ENCODE measurements at places on chromosomes 5 and 9. TPM values are rescaled to one million over a fixed set of nuclear protein-coding genes. Genes with fewer than 3 reads are reported as not detected.
A peak's percentile ranks its signal among the peaks of the same experiment; 100 is the strongest.

- no peak for DNase-seq
Observed at GRCh38 chr9:98271479-98271878, 16.0 kb upstream of the TBC1D2 start.

DNA sequence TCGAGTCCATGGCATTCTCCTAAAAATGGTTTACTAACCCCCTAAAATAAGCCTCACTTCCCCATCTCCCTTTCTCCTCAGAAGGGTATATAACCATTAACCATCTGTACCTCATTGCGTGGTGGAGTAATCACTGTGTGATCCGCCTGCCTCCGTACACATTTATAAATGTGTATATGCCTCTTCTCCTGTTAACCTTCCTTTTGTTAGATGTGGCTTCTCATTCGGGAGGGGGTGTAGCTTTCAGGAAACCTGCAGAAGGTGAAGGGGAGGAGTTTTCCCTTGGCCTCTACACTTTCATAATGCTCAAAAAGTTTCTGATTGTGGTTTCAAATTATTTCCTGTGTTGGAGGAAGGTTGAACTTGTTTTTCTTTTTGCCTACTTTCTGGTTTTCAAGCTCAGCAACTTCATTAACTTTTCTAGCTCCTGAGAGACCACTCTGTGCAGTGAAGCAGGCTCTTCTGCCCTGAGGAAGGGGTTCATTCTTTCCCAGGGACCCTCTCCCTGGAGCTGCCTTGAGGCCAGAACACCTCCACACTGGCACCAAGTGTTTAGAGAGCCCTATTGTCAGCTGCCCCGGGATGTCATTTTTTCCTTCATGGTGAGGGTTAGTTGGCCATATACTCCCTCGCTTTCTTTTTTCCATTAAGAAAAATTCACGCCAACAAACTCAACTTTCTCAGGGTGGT is 46.9 kb downstream of the RASGRF2 start:
- no peak for DNase-seq

GRCh38 chr5:74251141-74252035 is 389.1 kb downstream of the ENC1 start:
- peak; percentile 62 for DNase-seq

GRCh38 chr5:164748861-164749260 is 1243.4 kb downstream of the MAT2B start:
- no peak for DNase-seq

Gene PRDM9
- total RNA-seq = not detected

Gene HNRNPA0
- total RNA-seq = 27.0 TPM

DNA sequence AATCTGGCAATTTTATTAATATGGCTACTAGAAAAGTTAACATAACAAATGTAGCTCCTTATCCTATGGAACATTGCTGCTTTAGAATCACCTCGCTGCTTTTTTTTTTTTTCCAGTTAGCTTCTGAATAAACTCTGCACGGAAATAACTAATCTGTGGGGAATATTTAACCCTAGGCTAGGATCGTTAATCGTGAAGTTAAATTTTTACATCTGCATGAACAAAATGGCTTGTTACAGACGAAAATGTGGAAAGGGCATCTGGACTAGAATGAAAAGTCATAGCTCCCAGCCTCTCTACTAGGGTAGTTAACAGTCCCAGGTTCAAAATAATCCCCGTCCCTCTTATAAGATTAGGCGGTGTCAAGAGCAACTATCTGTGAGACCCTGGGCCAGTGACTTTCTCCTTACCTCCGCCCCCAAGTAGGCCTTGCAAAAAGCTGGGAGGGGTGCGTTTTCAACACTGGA is 470 bp upstream of the SLC22A5 start:
- DNase-seq = no peak

DNA sequence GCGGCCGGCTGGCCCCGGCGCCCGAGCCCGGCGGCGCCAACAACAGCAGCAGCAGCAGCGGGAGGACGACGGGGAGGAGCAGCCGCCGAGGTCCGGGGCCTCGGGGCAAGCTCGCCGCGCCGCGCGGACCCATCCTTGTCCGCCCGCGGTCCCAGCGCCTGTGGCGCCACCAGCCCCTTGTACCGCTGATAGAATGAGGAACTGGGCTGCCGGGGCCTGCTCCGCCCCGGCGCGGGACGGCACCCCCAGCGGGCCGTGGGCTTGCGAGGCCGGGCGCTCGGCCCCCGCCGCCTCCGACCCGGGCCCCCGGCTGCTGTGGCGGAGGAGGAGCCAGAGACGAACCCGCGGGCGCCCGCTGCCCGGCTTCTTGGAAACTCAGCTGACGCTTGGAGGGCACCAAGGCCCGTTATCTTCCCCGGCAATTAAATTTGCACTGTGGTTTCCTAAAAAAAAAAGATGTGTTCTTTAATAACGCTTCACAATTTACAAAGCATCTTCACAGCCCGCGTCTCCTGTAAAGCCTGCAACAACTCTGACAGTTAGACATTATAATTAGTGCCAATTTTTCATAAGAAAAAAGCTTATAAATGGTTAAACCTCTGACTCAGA is at the start of gene ARSB:
Gene ARSB, minus strand, starts transcription at position 195 of the 609 bp plus-strand sequence. Its CDS starts 62 bp downstream, at position 133.
- peak; percentile 78 for DNase-seq

- DNase-seq = no peak
Observed at GRCh38 chr5:383621-384020, 59.4 kb upstream of the EXOC3 start.

Gene MLANA
- not detected for total RNA-seq

DNA sequence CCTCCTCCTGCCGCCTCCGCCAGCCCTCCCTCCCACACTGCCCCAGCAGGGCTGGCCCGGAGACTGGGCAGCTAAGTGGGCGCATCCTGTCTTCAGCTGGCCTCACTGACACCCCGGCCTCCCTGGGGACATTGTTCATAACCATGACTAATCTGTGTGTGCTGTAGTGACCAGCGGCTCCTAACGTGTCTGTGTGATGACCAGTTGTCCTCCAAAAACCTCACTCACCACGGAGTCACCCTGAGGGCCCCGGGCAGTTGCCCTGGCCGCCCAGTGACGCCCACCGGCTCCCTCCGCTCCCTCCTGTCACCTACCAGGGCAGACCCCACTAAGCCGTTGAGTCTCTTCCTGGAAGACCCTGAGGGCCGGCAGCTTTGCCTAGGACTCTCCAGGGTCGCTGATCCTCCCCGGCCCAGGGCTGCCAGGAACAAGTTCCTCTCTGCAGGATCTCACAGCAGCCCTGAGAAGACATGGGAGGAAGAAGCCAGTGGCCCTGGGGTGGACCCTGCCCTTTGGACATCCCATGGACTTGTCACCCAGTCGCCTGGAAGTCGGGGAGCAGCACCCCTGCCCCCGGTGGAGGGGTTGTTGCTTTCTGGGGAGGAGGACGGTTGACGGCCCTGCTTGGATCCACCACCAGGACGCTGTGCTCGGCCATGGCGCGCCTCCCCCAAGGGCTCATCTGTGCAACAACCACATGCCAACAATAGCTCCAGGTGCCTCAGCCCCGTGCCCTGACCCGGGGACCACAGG is 110.2 kb upstream of the LMX1B start:
- peak; percentile 55 for DNase-seq
